ENCODE measurements at places on chromosomes 3 and 15.

- DNase-seq: no peak
Observed at GRCh38 chr3:132034097-132034485, 723 bp downstream of the CPNE4 start.

DNA sequence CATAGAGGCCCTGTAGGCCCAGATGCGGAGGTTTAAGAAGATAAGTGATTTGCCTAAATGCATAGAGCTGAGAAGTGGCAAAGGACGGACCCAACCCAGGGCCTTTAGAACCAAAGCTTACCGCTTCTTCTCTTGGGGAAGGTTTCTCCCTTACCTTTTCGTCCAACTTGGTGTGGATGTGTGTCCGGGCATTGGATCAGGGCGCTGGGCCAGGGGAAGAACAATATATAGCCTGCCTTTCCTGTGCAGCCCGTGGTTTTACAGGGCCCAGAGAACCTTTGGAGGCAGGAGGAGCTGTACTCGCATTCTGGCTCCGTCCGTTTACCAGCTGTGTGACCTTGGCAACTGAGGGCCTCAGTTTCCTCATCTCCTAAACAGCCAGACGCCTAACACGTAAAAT is 686 bp upstream of the P3H2 start:
- DNase-seq: no peak

DNA sequence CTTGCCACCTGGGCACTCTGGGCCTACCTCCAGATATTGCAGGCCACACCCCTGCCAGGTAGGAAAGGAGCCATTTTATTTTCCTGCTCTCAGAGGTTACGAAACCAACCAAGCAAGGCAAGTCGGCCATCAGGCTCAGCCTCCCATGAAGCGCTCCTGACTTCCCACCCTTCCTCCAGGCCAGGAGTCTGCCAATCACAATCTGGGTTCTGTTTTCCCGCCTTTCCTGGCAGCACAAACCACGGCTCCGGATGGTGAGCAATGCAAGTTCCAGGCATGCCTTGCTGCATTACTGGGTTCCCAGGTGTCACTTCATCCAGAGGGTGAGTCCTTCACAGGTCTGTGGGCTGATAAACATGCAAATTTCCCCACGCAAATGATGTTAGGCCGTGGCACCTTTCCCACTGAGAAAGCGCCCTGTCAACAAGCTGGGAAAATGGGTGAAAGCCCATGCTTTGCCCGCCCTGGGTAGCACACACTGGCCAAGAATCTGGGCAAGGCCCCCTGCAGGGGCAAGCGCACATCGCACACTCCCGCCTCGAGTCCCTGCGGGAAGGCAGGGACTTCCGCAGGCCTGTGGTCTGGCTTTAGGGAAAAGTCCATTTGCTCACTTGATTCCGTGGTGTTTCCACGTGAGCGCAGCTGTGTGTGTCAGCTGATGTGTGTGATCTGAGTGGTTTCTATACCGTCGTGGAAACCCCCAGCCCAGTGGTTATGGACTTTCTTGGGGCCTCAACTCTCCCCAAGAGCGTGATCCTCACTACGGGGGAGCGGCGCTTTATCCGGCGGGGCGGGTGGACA is 61.6 kb upstream of the RYK start:
- DNase-seq: no peak

DNA sequence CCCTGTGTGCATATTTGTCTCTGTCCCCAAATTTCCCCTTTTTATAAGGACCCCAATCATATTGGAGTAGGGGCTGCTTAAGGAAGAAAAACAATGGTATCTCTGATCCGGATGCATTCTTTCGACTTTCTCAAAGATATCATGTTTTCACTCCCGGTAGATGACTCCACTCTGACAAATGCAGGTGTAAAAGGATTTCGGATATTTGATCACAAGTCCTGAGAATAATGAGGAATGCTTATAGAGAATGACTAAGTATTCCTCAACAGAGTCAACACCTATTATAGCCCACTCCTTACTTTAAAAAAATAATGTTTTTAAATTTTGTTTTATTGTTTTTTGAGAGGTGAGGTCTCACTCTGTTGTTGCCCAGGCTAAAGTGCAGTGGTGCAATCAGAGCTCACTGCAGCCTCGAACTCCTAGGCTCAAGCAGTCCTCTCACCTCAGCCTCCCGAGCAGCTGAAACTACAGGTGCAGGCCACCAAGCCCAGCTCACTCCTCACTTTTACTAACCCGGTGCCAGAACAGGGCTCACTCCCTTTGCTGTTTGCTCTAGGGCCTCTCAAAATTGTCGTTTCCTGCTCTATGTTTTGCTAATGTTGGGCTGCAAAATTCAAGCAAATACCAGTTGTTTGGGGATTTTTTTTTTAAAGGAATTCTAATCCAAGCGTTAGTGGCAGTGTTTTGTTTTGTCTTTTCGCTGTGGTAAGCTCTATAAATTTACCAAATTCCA is 24.6 kb downstream of the COL8A1 start:
- no peak for DNase-seq

DNA sequence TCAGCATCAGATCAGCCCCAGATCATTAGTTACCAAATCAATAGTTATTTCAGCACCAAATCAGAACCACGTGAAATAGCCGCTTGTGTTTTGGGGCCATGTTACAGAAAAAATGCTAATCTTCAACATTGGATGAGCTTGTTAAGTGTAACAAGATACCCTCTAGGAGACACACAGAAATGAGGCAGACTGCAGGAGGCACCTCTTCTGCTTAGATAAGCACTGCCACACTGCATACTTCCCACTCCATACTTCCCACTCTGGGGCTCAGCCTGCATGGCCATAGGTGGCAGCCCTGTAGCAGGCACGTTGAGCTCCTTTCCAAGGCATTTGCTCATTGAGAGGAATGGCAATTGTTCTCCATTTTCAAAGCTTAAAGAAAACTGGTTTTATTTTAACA is 73.3 kb downstream of the CHCHD6 start:
- DNase-seq: no peak

GRCh38 chr3:133573629-133574194 is at the start of gene CDV3:
Gene CDV3 (plus strand): TSS chr3:133573686. CDS start chr3:133574045, 359 bp downstream.
- DNase-seq: no peak

- DNase-seq: no peak
Observed at GRCh38 chr15:80090879-80091503, 31.5 kb downstream of the ZFAND6 start.

GRCh38 chr15:59711451-59712243 is 22.5 kb upstream of the BNIP2 start:
- no peak for DNase-seq

DNA sequence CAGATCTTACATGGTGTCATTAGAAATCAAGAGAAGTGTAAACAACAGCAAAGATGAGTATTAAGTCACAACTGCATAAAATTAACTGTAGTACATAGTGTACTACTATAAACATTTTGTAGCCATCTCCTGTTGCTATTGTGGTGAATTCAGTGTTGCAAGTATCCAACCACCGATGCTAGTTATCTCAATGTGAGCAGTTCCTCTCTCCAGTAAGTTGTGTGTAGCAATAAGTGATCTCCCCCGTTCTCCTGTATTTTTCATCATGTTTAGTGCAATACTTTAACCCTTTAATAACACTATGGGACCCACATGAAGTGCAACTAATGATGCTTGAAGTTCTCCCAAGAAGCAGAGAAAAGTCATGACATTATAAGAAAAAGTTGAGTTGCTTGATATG is 264.7 kb upstream of the KCNH8 start:
- no peak for DNase-seq

GRCh38 chr15:54149115-54149531 is 170.9 kb downstream of the UNC13C start:
- no peak for DNase-seq

- no peak for DNase-seq
Observed at GRCh38 chr3:46923559-46924350, 46.2 kb downstream of the PTH1R start.

GRCh38 chr15:88897456-88898194 is 2.3 kb upstream of the HAPLN3 start:
- peak; percentile 67 for DNase-seq

DNA sequence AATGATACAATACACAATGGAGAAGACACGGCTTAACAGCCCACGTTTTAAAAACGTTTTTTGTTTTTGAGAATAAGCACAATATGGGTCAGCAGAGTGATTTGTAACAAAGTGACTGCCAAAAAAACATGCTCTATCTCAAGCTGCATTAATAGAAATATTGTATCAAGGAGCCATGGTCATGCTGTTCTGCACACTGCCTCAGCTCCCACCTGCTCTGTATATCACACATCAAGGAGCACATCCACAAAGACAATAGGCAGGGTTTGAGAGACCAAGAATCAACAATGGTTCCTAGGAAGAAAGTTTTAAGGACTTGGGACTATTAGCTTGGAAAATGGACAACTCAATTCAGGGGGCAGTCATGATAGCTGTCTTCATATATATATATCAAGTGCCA is 6.3 kb upstream of the BBX start:
- DNase-seq: no peak

- no peak for DNase-seq
Observed at GRCh38 chr3:169295126-169295525, 368.4 kb downstream of the MECOM start.

DNA sequence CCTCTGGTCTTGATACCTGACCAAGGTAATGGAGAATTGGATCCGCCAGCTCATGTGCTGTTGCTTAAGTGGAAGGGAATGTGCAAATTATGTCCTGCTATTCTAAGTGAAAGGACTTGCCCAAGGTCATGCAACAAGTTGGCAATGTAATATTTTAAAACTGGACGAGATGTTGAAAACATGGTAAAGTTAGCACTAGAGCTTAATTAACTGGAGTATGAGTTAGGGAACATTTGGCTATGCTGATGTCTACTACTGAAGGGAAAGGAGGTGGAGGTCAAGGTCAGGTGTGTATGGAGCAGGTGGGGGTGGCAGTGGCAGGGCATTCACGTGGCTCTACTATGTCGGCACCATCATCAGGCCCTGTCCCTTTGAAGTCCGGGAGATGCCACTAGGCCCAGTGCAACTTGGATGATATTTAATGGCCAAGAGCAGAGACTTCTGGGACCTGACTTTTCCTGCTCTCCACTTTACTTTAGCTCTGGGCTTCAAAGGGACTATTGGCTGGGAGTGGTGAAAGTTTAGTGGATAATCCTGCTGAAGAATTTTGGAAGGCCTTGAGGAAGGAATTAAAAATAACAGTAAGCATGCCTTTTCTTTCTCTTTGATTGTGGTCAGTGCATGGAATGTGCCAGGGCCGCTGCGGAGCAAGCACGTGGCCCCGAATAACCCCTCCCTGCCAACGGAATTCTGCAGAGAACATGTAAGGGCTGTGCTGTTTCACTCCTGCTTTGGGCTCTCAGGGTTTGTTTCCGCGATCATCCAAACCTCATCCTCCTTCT is 14.9 kb downstream of the SMAD3 start:
- DNase-seq: no peak

GRCh38 chr15:25987638-25988037 is 124.5 kb upstream of the ATP10A start:
- no peak for DNase-seq

DNA sequence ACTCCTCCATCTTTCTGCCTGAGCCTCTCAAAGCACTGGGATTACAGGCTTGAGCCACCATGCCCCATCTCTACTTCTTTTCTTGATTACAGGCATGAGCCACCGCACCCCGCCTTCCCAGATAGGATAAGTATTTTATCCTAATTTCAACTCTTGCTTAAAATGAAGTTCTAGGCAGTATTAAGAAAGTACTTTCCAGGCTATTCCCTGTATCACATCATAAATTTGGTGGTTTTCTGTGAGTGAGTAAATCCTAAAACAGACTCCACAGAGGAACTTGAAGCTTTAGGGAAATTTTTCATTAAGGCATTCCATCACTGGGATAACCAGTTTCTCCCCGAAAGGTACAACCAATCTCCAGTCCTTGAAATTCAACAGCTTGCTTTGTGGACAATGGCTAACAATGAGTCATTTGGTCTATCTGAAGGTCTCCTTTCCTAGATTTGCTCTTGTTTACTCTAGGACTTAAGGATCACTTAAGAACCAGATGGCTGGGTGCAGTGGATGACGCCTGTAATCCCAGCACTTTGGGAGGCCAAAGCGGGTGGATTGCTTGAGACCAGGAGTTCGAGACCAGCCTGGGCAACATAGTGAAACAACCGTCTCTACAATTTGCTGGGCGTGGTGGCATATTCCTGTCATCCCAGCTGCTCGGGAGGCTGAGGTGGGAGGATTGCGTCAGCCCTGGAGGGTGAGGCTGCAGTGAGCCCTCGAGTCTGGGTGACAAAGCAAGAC is 49.7 kb upstream of the SKIL start:
- DNase-seq: no peak

GRCh38 chr3:30500666-30501399 is 105.6 kb upstream of the TGFBR2 start:
- DNase-seq: no peak

GRCh38 chr3:95312650-95313049 is 1249.8 kb downstream of the NSUN3 start:
- no peak for DNase-seq

GRCh38 chr15:100592898-100593297 is 9.1 kb downstream of the LINS1 start:
- no peak for DNase-seq

DNA sequence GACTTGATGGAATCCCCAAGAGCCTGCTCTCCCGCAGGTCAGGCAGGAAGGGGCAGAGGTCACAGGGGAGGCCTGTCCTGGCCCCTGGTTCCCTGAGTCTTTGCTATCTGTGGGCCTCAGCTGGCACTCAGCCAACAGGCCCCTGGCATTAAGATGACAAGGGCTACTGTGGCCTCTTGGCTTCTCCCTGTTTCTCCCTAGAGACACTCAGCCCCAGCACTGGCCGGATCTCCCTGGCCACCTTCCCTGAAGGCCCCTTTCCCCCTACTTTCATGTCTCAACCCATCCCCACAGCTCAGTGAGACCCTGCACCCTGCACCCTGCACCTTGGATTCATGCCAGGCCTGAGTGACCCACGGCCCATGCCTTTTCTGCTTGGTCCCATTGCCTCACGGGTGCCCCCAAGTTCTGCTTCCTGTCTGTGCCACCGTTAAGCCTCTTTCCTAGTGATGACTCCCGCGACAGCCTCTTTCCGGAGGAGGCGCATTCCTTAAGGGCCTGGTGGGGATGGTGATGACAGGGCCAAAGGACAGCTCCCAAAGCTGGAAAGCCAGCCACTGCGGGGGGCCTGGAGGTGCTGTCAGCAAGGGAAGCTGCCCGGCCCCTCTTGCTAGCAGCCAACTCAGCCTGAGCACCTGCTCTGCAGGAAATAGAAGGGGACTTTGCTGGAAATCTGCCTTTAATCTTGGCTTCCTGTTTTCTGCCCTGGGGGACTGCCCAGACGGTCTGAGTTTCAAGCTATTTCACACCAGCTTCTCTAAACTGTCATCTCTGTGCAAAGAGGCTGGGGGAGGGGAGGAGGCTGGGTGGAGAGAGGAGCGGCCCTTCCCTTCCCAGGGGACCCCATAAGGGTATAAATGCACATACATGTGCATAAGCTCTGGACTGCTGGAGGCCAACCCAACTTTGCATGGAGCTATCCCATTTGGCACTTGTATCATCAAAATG is 4.8 kb upstream of the CSK start:
- peak; percentile 52 for DNase-seq

GRCh38 chr3:173921732-173922131 is 524.2 kb downstream of the NLGN1 start:
- no peak for DNase-seq

- DNase-seq: no peak
Observed at GRCh38 chr3:156728267-156728985, 54.0 kb downstream of the TIPARP start.

DNA sequence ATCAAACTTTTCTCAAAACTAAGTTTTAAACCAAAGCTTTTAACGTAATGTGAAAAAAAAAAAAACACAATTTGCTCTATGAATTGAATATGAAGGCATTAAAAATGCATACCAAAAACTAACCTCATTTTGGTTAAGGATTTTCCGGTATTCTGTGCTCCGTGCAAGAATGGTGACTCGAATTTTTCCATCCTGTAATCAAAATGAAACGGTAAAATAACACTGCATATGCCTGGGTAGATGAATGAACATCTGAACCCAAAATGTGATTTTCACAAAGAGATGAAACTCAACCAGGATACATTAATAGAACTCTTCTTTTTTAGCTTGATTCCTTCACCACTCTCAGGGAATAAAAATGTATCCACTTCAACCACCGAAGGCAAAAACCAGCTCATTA is 26.2 kb downstream of the EOGT start:
- no peak for DNase-seq

Data from T-helper 22 cell (primary cell).